Stimulated activated CD4-positive, alpha-beta T cell treated with anti-CD3 and anti-CD28 coated beads, Interleukin-15, amount 100 ng/mL, for 1 hour (primary cell): ENCODE measurements at places on chromosomes 7 and 10.

DNA sequence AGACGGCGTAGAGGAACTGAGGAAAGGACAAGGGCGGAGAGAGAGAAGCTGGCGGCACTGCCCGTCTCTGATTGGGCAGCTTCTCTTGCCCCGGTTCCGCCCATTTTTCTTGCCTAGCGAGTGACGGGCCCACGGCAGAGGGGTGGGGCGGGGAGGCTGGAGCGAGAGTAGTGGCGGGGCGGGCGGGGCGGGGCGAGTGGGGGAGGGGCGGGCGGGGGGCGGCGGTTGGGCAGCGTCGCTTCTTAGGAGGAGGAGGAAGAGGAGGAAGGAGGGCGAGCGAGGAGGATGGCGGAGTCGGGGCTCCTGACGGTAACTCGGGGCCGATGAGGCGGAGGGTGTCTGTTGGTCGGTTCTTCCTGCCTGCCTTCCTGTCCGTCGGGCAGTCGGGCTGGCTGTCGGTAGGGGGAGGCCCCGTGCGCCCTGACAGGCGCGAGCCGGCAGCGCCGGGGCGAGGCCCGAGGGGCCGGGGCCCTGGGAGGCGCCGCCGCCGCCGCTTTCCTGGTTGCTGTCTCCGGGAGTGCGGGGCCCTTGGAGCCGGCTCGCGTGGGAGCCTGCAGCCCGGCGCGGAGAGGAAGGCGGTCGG, at the start of gene SHOC2:
TSS of gene SHOC2 (plus strand) at position 256 of the 583 bp plus-strand sequence. CDS start 44,755 bp downstream, outside the sequence.
- peak; percentile 97 for DNase-seq

GRCh38 chr10:33341637-33342036, 7.2 kb upstream of the NRP1 start:
- DNase-seq: no peak

DNA sequence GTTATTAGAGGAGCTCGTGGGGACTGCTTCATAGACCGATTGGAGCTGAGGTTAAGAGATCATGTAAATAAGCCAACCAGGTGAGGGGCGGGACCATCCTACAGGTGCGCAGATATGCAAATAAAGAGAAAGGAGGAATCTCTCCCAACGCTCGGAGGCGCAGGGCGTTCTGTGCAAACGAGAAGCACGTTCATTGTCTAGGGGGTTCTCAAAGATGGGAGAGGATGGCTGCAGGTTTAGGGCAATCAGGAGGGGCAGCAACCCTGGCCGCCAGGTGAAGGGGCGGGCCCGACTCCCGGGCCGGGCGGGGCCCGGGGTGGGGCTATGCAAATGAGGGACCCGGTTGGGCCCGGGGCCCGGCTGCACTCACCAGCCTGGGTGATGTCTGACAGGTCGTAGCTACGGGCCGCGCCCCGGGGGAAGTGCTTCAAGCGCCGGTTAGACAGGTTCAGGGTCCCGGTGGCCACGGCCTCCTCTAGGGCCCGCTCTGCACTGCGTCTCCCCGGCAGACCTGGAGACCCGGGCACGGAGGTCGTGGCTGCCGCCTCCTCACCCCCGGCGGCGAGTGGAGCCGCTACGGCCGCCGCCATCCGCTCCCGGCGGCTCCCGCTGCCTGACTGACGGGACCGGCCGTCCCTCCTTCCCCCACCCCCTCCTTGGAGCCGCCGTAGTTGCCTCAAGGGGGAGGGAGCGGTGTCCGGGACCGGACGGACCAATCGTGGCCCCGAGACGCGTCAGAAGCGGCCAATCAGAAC, at the start of gene LRCH4:
TSS of gene LRCH4 (minus strand) at position 619 of the 755 bp plus-strand sequence. CDS start at position 590, 29 bp downstream.
- DNase-seq: peak; percentile 45

- DNase-seq: no peak
These were observed 43.5 kb downstream of the IDE start for GRCh38 chr10:92530421-92530820.

DNA sequence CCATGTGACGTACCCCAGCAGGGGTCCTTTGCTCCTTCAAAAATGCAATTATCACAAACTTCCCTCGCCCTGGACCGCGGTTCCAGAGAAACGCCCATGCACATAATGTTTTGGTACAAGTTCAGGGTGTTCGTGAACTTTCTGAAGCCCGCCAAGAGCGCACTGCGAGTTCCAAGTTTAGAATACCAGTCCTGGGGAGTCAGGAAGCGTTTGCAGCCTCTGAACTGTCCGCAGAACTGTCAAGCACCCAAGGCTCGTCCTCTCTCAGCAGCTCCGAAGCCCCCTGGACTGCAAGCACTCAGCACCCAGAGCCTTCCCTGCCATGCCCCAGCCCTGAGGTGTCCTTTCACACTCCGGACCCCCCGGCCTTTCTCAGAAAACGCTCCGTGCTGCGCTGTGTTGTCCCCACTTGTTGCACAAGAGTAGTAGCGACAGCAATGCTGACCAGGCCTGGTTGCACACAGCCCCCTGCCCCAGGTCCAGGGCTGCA, 30.3 kb downstream of the CALML3 start:
- DNase-seq: no peak

GRCh38 chr7:135150072-135150782, 2.4 kb downstream of the TMEM140 start:
- no peak for DNase-seq

GRCh38 chr7:2894118-2894940, 50.2 kb upstream of the GNA12 start:
- no peak for DNase-seq

- no peak for DNase-seq
These were observed 24.4 kb upstream of the PITRM1 start for GRCh38 chr10:3196958-3197347.

DNA sequence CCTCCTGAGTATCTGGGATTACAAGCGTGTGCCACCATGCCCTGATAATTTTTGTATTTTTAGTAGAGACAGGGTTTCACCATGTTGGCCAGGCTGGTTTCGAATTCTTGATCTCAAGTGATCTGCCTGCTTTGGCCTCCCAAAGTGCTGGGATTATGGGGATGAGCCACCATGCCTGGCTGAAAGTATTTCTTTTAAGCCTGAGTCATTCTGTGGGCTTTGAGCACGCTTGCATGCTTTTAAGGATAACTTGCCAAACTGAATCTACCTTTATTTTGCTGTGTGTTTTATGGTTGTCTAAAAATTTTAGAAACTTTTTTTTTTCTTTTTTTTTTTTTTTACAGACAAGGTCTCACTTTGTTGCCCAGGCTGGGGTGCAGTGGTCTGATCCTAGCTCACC, 33.2 kb downstream of the CNNM2 start:
- DNase-seq: no peak
